Neural cell (in vitro differentiated cells): ENCODE measurements at places on chromosomes 6 and 20. TPM values are rescaled to one million over a fixed set of nuclear protein-coding genes. Genes with fewer than 3 reads are reported as not detected.

The TRIM31 gene
- polyA plus RNA-seq: not detected in 2 replicates

The IP6K3 gene
- not detected in 2 replicates for polyA plus RNA-seq

The BHLHE23 gene
- polyA plus RNA-seq: not detected in 2 replicates

The GSTA2 gene
- not detected in 2 replicates for polyA plus RNA-seq

The ESR1 gene
- polyA plus RNA-seq: 0.14 TPM in 1 of 2 replicates, not detected in the other

The NKAIN4 gene
- 11.2 and 18.7 TPM in 2 replicates for polyA plus RNA-seq

The TMEM30A gene
- 103 and 110 TPM in 2 replicates for polyA plus RNA-seq

The MUC22 gene
- not detected in 2 replicates for polyA plus RNA-seq

The MRS2 gene
- polyA plus RNA-seq: 37.7 and 47.9 TPM in 2 replicates

The PI3 gene
- polyA plus RNA-seq: 1.4 TPM in 1 of 2 replicates, not detected in the other

The C6orf58 gene
- 0.52 and 0.97 TPM in 2 replicates for polyA plus RNA-seq

The KAT14 gene
- 19.3 and 29.2 TPM in 2 replicates for polyA plus RNA-seq
